Mucosa of gallbladder (tissue), 1 donor: ENCODE measurements at places on chromosomes 16 and 17.

- no peak for DNase-seq
Observed at GRCh38 chr16:51306116-51306515, 155.0 kb upstream of the SALL1 start.

DNA sequence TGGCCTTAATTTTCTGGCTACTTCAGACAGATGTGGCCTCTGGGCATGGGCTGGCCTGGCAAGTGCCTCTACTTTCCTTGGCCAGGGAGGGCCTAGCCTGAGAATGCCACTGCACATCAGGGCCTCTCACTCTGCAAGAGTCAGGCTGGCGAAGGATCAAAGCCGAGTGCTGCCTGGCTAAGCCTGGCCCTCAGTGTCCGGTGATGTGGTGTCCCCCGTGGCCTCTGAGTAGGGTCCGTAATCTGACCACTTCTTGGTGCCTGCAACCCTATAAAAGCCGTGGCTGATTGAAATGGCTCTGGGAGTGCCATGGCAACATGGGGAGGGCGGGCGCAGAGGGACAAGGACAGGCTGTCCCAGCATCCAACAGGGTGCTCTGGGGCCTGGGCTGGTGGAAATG, 30.2 kb downstream of the TBX4 start:
- no peak for DNase-seq

- DNase-seq, result no peak
Observed at GRCh38 chr16:72884037-72884436, 163.9 kb downstream of the ZFHX3 start.

GRCh38 chr17:30534298-30534697, 57.1 kb downstream of the GOSR1 start:
- no peak for DNase-seq

DNA sequence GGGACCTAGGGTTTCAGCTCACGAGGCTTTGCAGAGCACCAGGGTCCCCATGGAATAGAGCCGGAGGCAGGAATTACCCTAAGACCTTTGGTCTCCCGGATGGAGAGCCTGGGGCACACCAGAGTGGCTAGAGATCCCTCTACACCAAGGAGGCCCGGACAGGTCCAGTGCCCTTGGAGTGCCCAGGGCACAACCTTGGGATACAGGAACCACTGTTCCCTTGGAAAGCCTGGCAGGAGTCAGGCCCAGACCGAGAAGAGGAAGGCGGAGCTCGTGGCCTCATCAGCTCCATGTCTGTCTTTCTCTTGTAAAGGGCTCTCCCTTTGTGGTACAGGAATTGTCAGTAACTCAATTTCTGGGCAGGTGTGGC, 3.8 kb upstream of the DBNDD1 start:
- no peak for DNase-seq

- DNase-seq, result peak; percentile 43
Observed at GRCh38 chr17:75088465-75089417, 987 bp downstream of the SLC16A5 start.

GRCh38 chr17:17833658-17834357, 3.0 kb downstream of the SREBF1 start:
- no peak for DNase-seq

DNA sequence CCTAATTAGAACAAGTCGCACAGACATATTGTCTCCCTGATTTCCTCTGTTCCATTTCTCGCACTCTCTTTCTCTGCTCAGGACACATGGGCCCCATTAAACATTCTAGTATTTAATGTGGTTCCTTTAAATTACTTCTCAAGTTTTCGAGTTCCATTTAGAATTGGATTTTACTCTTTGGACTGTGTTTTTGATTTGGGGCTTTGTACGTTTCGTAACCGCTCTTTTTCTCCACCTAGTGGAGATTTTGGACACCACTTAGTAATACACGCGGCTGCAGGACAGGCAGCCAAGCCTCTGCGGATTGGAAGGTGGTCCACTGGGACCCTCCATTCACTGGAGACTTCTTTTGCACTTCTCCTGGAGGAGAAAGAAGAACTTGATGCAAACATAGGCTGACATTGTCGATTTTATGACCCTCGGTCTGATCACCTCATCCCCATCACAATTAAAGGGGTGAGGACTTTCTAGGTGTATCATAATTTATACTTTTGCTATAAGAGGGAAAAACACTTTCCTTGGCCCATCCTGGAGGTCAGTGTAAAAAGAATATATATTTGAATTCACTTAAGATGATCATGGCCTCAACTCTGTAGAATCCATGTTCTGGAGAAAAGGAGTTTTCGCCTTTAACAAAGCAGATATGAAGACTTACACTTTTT, 85.7 kb downstream of the NOG start:
- no peak for DNase-seq

GRCh38 chr16:82497139-82497538, 129.6 kb upstream of the CDH13 start:
- no peak for DNase-seq

DNA sequence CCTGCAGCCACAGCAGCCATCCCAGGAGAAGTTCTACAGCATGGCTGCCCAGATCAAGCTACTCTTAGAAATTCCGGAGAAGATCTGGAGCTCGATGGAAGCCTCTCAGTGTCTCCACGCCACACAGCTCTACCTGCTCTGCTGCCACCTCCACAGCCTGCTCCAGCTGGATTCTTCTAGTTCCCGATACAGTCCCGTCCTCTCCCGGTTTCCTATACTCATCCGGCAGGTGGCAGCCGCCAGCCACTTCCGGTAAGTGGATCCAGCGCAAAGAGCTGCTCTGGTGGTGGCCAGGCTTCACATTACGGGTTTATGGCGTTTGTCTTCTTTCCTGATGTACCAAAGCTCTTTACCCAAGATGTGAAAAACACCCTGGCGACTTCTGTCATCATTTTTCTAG, 3.6 kb downstream of the COG1 start:
- DNase-seq, result peak; percentile 39

GRCh38 chr17:57920916-57921703, 34.1 kb downstream of the CUEDC1 start:
- no peak for DNase-seq

DNA sequence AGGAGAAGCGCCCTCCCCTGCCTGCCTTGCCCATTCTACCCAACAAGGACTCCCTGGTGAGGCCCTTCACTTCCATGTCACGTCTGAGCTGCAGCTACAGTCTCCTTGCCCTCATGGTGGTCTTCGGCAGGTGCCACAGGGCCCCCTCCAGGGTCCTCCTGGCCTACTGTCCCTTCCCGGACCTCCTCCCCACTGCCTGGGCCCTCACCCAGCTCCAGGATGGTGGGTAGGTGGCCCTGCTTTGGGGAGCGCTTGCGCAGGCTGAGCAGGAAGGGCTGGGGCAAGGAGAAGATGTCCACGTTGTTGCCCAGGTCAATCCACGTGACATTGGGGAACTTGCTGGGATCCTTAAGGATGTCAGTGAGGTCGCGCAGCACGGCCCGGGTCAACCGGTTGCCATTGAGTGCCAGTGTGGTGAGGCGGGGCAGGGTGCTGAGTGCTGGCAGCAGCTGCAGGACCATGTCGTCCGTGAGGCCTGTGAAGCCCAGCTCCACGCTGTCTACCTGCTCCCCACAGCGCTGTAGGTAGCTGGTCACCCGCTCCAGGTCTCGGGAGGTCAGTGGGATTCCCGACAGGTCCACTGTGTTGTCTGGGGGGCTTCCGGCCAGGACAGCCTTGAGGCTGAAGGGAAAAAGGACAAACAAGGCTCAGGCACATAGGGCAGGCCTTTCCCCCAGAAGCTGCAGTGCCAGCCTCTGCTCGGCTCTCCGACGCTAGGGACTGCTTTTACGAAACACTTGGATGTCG, 28.3 kb downstream of the TRPV2 start:
- DNase-seq, result no peak

- DNase-seq, result no peak
Observed at GRCh38 chr16:85923153-85924021, 24.4 kb downstream of the IRF8 start.

DNA sequence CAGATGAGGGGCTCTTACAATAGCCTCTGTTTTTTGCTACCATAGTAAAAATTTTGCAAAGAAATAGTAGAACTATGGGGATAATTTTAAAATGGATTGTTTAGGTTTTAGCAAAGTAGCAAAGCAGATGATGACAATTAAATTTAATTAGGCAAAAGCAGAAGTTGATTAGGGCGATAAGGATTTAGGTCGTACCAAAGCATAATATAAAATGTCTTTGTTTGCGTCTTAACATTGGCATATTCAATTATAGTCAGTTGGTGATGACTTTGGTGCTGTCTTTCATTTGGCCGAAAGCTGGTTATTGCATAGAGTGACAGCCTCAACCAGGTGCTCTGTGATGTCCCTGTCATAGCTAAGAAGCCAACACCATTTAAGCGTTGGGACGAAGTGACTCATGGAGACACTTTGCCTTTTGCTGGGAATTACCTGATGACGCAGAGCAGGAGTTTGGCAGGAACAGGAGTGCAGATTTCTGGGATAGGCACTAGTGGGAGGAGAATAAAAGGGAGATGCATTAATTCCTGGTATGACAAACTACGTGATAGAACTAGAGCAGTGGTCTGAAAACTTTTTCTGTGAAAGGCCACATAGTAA, 38.3 kb downstream of the MAP2K6 start:
- DNase-seq, result no peak
